GOT3 (cell line): ENCODE measurements at places on chromosomes 12 and 14.

GRCh38 chr12:42482041-42482747 lies 107.4 kb downstream of the PRICKLE1 start:
- DNase-seq, result no peak

GRCh38 chr14:58738189-58738836 lies 100.6 kb downstream of the DACT1 start:
- DNase-seq, result no peak

DNA sequence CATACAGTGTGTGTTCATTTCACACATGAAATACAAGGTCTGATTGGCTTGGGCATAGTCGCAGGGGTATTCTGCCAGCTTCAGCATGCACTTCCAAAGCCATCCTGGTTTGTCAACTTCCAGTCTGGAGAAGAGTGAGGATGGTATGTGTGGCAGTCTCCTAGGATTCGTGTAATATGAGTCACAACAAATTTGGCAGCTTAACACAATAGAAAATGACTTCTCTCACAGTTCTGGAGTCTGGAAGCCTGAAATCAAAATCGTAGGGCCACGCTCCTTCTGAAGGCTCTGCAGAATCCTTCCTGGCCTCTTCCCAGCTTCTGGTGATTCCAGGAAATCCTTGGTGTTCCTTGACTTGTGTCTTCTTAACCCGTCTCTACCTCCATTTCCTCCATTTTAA lies 167.5 kb downstream of the PPM1H start:
- no peak for DNase-seq

DNA sequence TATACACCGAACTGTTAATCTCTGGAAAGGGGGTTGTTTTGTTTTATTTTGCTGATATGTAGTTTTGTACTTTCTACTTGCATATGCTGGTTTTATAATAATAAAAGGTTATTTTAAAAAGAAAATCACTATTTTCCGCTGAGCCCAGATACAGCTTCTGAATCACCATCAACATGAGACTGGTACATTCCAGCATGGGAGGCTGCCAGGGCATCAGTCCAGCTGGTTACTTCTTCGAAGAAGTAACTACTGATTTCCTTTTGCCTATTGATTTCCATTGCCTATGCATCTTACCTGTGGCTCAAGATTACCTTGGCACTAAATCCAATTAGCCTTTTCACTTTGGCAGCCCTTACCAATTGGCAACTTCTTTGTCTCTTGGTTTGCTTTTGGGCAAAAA lies 11.7 kb upstream of the OSBPL8 start:
- DNase-seq, result no peak

- no peak for DNase-seq
Observed at GRCh38 chr12:53151039-53151438, 29.5 kb upstream of the ZNF740 start.

- no peak for DNase-seq
Observed at GRCh38 chr12:105920161-105920684, 218.5 kb downstream of the NUAK1 start.

GRCh38 chr14:69315301-69315700 lies 55.3 kb downstream of the GALNT16 start:
- DNase-seq, result no peak

DNA sequence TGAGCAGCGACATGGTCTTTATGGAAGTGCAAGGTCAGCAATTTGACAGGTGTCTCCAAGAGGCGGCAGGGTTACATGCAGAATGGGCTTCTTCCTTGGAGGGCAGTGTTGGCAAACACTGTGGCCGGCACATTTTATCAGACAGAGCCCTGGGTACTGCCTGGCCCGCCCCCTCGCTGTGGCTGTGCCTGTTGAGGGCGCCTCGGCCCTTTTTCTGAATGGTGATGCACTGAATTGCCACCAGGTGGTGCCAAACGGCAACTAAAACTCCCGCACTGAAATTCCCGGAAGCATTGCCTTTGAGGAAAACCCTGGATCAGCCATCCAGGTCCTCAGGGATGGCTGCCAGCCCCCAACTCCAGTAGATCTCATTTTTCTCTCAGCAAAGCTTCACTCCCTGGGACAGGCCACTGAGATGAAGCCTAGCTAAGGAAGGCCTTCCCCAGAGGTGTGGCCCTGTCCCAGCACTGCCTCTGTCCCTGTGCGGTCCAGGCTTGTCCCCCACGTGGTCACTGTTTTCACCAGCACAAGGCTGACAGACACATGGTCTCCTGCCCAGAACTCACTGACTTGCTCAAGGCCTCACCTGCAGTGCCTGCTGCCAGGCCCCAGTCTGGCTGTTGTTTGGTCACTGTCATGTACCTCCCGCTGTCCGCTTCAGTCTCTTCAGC lies 73.6 kb downstream of the TESC start:
- DNase-seq, result no peak

GRCh38 chr14:99006276-99006675 lies 265.7 kb downstream of the BCL11B start:
- no peak for DNase-seq

DNA sequence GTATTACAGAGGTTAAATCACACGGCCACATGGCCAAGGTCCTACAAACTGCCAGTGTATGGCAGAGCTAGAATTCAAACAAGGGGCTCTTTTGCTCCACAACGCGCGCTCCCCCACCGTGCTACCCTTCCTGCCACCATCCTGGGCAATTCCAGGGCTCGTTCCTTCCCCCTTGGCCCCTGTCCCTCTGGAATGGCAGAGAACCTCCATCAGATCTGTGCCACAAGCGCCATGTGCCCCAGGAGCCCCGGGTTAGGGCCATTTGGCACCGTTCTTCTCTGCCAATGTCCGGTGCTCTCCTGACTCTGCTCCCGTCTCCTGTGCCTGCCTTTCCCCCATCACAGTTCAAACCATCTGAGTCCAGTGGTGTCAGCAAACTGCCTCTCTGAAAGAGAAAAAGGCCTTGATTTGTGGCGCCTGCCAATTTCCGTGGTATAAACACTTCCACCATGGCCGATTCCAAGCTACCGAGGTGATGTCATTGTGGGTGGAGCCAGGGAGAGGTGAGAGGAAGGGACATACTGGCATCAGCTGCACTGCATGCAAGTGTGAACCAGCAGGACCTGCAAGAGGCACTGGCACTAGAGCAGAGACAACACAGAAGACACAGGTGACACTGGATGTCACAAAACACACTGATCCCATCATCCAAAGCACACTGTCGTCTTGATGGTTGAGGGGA lies 163.1 kb downstream of the CALM1 start:
- DNase-seq, result no peak

- no peak for DNase-seq
Observed at GRCh38 chr12:51318846-51319599, 5.0 kb downstream of the BIN2 start.

DNA sequence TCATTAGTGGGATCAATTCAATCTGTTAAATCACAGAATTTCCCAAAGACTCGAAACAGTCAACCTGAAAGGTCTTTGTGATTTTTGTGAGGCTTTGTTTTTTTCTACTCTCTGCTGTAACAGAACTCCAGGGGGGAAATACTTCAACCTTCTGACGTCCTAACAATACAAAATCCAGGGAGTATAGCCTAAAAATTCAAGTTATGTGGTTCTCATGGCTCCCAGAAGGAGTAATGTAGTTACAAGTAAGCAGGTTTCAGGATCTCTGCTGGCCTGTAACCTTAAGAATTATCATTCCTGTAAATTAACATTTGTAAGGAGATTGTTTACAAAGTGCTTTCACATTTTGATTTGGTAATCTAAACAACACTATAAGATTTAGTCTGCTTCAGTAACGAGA lies 39.9 kb downstream of the VEZT start:
- DNase-seq, result no peak

- DNase-seq, result no peak
Observed at GRCh38 chr14:104202259-104203070, 64.1 kb downstream of the KIF26A start.

GRCh38 chr12:14913381-14913781 lies 25.0 kb downstream of the ERP27 start:
- no peak for DNase-seq

DNA sequence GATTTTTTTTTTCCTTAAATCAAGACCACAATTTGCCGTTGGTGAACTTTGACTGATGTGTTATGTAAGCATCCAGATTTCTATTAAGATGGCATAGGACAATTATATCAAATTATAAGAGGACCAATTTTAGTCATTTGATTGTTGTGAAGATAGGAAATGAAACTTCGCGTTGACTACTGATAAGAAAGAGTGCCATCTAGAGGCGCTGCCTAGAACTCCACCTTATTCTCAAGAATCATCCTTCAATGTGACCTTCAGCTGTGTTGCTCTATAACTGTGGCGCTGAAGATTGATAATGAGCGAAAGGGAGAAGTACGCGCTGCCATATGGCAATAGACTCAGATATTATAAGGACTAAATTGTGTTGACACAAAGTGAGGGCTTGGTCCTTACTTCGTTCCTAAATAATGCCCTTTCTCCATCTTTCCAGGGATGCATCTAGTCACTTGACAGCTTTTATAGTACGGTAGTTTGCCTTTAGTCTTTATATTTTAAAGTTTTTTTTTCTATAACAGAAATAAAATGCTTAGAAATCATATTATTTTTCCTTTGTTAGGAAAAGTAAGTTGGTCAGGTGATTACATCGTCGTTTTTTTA lies 350.8 kb upstream of the STXBP6 start:
- no peak for DNase-seq
